ENCODE measurements at places on chromosomes 5 and 9.

DNA sequence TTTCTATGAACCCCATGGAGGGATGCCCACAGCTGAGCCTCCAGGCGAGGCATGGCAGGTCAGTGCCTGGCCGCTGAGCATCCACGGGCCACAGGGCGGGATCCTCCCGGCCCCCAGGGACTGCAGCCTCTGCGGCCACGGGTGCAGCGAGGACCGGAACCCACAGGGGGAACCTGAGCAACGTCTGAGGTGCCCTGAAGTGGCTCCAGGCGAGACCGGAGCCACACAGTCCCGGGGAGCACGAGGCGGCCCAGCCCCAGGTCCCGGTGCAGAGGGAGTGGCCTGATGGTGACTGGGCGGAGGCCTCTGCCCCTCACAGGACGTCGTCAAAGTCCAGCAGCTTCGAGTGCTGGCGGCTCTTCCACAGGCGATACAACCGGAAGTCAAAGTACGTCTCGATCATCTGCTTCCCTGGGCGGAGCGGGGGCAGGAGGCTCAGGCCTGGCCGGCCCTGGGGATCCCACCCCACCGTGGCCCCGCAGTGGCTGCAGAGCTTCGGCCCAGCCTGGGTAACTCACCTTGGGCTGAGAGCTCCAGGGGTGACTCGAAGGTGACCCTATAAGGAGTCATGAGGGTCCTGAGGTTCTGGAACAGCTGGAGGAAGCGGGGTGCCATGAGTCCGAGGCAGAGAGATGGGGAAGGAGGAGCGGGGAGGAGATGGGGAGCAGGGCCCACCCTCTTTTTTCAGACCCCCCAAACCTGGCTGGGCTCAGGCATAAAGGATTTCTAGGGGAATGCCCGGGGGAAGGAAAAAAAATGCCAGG, 8.1 kb upstream of the ENTPD8 start:
- H3K4me1 ChIP-seq, result peaks cover 24% of the 10 kb centered on the region
- no peaks in the 10 kb centered on the region for H3K27me3 ChIP-seq
- H3K27ac ChIP-seq, result no peak overlapping the region
- no peak for DNase-seq
- H3K36me3 ChIP-seq, result no peaks in the 10 kb centered on the region

GRCh38 chr9:114911167-114911821, 19.1 kb downstream of the TNFSF8 start:
- no peak overlapping the region for H3K4me3 ChIP-seq
- H3K36me3 ChIP-seq, result no peaks in the 10 kb centered on the region
- peaks cover 48% of the 10 kb centered on the region for H3K4me1 ChIP-seq
- DNase-seq, result peak; percentile 56

DNA sequence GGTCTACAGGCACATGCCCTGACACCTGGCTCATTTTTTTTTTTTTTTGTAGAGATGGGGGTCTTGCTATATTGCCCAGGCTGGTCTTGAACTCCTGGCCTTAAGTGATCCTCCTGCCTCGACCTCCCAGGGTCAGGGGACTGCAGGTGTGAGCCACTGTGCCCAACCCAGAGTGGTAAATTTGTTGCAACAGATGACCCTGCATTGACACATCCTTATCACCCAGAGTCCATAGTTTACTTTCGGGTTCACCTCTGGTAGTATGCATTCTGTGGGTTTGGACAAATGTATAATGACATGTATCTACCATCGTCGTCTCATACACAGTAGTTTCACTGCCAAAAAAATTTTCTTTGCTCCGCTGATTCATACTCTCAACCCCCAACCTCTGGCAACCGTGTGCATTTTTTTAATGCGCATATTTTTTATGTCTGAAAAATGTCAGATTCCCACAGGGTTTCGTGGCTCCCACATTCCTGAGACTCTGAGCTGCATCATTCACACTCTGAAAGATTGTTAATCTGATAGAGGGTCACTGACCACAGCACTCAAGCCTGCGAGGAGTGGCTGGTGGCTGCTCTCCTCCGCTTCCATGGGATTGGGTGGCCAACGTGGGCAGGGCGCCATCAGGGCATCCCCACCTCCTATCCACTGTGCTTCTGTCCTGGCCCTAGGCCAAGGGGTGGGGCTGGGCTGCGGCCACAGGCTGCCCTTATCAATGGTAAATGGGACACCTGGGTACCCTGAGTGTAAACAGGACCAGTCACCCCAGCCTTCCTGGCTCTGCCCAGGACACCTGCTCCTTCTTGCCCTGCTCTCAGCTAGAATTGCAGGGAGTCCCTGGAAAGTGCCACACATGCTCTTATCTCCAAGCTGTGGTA, 9.6 kb downstream of the NDST1 start:
- peaks cover 17% of the 10 kb centered on the region for H3K36me3 ChIP-seq
- H3K27ac ChIP-seq, result peak overlapping the region; percentile 84
- H3K4me3 ChIP-seq, result peak overlapping the region; percentile 64
- no peaks in the 10 kb centered on the region for H3K27me3 ChIP-seq
- peaks cover 76% of the 10 kb centered on the region for H3K4me1 ChIP-seq
- DNase-seq, result peak; percentile 98

DNA sequence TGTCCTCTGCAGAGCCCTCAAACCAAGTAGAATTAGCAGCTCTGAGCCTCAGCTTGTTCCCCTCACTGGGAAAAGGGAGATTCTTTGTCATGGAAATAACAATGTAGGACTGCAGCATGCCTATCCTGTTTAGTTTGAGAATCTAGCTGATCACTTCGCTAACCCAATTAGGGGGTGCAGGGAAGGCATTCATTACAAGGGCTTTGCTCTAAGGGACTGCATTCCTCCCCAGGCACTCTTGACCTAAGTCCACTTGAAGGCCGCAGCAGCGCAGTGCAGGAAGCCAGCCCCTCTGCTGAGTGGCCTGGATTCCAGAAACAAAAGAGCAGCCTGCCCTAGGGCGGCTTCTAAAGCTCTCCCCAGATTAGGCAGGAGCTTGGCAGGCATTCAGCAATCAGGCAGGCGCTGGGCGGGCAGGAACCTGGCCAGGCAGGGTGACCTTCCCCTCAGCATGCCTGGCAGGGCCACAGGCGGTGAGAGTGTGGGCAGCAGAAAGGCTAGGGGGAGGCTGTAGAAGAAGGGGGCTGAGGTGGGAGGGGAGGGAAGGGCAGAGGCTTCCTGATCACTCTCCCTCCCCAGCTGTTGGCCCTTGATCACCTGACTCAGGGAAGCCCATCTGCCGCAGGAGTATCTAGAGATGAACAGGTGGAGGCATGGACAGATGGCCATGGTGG, 24.8 kb downstream of the CCNJL start:
- DNase-seq, result peak; percentile 4
- H3K4me1 ChIP-seq, result peaks cover 6% of the 10 kb centered on the region
- no peaks in the 10 kb centered on the region for H3K36me3 ChIP-seq
- no peak overlapping the region for H3K27ac ChIP-seq

DNA sequence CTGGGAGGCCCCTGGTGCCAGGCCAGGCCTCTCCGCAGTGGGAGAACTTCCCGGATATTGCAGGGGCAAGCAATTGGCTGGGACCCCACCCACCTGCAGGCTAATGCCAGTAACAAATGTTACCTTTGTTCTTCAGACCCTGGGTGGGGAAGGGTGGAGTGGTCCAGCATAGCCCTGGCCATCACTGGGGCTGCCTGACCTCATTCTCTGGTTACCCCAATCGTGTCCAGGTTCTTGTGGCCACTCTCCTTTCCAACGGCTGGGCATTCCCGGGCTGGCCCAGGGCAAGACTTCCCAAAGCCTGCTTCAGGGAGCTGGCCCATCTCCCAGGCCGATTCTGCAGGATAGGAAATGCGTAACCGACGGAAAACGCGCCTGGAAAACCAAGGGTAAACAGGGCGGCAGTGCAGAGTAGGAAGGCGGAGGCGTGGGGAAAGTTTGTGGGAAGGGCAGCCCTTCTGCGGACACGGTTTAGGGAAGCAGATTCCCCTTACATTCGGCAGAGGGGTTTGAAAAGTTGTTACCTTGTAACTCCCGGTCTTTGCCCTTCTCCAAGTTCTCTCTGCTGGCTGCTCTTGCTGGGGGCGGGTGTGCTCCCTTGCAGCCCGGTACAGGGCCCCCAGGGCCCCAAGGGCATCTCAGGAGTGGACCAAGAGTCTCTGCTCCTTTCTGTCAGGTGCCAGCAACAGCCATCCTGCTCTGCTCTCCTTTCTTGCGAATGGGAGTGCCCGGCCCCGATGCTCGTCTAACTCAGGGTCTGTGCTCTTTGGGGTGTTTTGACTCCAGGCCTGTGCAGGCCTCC, 3.5 kb downstream of the NRARP start:
- H3K36me3 ChIP-seq, result no peaks in the 10 kb centered on the region
- H3K4me3 ChIP-seq, result no peak overlapping the region
- no peak for DNase-seq
- no peak overlapping the region for H3K27ac ChIP-seq
- H3K4me1 ChIP-seq, result peaks cover 16% of the 10 kb centered on the region
- peaks cover 17% of the 10 kb centered on the region for H3K27me3 ChIP-seq

DNA sequence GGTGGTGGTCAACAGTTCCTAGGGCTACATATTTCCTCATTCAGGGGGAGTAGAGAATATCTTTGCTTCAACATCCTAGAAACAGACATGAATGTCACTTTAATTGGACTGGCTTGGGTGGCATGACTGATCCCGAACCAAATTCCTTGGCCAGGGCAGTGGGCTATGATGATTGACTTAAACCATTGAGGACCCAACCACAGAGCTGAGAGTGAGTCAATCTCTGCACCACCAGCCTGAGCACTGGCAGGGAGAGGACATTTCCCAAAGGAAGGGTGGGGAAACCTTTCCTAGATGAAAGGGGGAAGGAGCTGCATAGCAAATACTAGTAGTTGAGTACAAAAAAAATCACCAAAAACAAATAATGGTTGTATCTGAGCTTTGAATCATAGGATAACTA, 52.8 kb upstream of the ENTREP1 start:
- DNase-seq, result no peak
- H3K4me3 ChIP-seq, result no peak overlapping the region
- no peak overlapping the region for H3K27ac ChIP-seq
- H3K27me3 ChIP-seq, result peaks cover 25% of the 10 kb centered on the region
- peaks cover 4% of the 10 kb centered on the region for H3K36me3 ChIP-seq
- H3K4me1 ChIP-seq, result no peaks in the 10 kb centered on the region

- no peak for DNase-seq
- no peak overlapping the region for H3K27ac ChIP-seq
- H3K4me3 ChIP-seq, result no peak overlapping the region
These were observed 13.1 kb downstream of the PROP1 start for GRCh38 chr5:177982956-177983355.
